ENCODE measurements at places on chromosomes 7 and 10. TPM values are rescaled to one million over a fixed set of nuclear protein-coding genes. Genes with fewer than 3 reads are reported as not detected.

DNA sequence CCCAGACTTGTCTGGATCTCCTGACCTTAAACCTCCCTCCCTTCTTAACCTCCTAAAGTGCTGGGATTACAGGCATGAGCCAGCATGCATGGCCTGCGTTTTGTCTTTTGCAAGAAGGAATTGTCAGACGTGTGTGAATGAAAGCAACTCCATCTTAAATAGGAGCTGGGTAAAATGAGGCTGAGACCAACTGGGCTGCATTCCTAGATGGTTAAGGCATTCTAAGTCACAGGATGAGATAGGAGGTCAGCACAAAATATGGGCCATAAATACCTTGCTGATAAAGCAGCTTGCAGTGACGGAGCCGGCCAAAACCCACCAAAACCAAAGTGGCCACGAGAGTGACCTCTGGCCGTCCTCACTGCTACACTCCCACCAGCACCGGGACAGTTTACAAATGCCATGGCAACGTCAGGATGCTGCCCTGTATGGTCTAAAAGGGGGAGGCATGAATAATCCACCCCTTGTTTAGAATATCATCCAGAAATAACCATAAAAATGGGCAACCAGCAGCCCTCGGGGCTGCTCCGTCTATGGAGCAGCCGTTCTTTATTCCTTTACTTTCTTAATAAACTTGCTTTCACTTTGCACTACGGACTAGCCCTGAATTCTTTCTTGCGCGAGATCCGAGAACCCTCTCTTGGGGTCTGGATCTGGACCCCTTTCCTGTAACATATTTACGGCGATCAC, 41.2 kb upstream of the SDK1 start:
- no peak for DNase-seq

DNA sequence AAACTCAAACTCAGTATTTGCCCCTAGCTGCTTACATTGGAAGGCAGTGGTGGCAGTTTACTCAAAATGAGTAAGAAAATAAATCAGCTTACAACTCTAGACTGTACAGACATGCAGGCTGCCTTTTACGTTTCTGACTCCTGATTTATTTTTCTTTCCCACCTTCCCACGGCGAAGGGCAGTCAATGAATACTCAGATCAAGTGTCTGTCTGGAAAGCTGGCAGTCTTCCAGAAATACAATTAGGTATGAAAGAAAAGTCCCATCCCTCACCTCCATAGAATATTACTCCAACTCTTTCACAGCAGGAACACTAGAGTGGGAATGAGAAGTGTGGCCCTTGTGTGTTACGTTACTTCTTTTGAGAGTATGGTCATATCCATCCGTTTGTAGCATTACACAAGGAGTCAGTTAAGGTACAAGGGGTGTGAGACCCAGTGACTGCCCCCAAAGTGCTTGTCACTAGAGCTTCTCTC, 1.3 kb upstream of the PAPSS2 start:
- DNase-seq, result no peak

The PTPRZ1 gene
- polyA plus RNA-seq, result 3.1 TPM

The RBP4 gene
- polyA plus RNA-seq, result 0.43 TPM

- no peak for DNase-seq
Observed at GRCh38 chr10:22958338-22958737, 30.5 kb downstream of the ARMC3 start.

Data from left renal cortex interstitium (tissue), 4 donors.